ENCODE measurements at places on chromosomes 12 and 14. TPM values are rescaled to one million over a fixed set of nuclear protein-coding genes. Genes with fewer than 3 reads are reported as not detected.

ZFYVE1 gene
- polyA plus RNA-seq = 24.5 TPM

C12orf54 gene
- polyA plus RNA-seq = not detected

IGF1 gene
- 0.10 TPM for polyA plus RNA-seq

MMP14 gene
- 365 TPM for polyA plus RNA-seq

CACNB3 gene
- polyA plus RNA-seq = 51.7 TPM

NEMF gene
- 39.8 TPM for polyA plus RNA-seq

IKZF4 gene
- 4.7 TPM for polyA plus RNA-seq

GPR84 gene
- polyA plus RNA-seq = not detected

- DNase-seq = no peak
Measured at GRCh38 chr12:123997908-123998307, 24.9 kb downstream of the ZNF664 start.

GRCh38 chr12:17928708-17929366 lies 161.2 kb downstream of the RERGL start:
- DNase-seq = no peak

DNA sequence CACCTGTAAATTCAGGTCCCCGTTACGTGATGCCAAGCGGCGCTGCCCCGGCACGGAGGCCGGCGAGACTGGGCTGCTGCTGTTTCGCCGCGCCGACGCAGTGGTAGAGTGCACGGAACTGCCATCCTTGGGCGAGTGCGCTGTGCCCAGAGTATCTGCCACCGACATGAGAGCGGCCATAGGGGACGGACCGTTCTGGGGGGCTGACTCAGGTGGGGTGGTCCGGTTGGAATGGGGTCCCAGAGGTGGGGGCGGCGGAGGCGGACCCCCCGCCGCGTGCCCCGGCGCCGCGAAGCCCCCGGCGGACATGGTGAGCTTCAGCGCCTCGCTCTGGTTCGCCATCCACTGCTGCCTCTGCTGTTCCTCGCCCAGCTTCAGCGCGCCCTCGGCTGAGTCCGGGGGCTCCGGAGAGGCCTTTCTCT lies 2.8 kb downstream of the IRF2BPL start:
- DNase-seq = no peak

DNA sequence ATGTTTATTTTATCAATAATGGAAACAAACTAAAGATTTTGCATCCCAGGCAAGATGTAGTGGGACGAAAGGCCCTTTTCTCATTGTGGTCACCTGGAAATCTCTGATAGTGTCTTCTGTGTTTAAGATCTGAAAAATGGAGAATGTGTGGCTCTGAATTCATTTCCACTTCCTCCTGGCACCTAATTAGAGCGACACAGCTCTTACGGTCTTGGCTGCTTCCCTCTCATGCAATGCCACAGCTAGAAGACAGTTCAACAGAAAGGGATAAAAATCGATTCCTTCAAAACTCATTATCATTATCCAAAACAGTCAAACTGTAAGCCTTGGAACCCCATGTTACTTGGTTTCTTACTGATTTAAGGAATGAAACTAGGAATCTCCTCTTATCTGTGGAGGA lies 9.3 kb downstream of the ST8SIA1 start:
- no peak for DNase-seq

- DNase-seq = no peak
Measured at GRCh38 chr12:40192704-40193255, 32.0 kb upstream of the LRRK2 start.

- peak; percentile 44 for DNase-seq
Measured at GRCh38 chr14:89473989-89474388, 57.0 kb upstream of the FOXN3 start.

DNA sequence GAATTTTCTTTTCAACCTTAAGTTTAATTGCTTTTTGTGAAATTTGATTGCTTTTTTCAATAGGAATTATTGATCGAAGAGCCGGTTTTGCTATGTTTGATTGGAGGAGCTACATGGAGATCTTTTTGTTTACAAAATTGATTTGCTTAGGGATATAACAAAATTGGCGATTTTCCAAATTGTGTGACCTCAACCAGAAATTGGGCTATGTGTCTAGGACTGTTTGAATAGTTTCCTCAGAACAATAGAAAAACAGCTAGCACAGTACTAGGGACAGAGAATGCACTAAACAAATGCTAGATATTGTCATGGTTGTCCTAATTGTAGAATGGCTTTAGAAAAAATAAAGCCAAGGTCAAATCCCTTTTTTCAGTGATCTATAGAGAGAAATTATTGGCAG lies 2.4 kb downstream of the SLC17A8 start:
- no peak for DNase-seq

DNA sequence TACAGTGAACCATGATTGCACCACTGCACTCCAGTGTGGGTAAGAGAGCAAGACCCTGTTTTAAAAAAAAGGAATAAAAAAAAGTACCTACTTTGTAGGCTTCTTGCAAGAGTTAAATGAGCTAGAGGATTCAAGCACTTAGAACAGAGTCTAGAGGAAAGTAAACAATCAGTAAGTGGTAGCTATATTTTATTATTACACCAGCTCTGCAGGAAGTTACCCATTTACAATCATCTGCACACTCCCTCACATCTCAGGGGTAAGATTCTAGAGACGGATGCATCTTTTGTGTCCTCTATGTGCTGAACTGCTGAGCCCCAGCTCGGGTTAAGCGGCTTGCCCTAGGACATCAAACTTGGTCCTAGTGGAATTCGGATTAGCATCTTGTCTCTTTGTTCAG lies 67.3 kb downstream of the KCNK10 start:
- no peak for DNase-seq

GRCh38 chr12:87793131-87793530 lies 236.1 kb downstream of the C12orf50 start:
- DNase-seq = no peak

GRCh38 chr12:94977766-94978468 lies 25.6 kb downstream of the NDUFA12 start:
- DNase-seq = no peak

GRCh38 chr14:76613616-76614015 lies 147.7 kb upstream of the VASH1 start:
- DNase-seq = no peak

DNA sequence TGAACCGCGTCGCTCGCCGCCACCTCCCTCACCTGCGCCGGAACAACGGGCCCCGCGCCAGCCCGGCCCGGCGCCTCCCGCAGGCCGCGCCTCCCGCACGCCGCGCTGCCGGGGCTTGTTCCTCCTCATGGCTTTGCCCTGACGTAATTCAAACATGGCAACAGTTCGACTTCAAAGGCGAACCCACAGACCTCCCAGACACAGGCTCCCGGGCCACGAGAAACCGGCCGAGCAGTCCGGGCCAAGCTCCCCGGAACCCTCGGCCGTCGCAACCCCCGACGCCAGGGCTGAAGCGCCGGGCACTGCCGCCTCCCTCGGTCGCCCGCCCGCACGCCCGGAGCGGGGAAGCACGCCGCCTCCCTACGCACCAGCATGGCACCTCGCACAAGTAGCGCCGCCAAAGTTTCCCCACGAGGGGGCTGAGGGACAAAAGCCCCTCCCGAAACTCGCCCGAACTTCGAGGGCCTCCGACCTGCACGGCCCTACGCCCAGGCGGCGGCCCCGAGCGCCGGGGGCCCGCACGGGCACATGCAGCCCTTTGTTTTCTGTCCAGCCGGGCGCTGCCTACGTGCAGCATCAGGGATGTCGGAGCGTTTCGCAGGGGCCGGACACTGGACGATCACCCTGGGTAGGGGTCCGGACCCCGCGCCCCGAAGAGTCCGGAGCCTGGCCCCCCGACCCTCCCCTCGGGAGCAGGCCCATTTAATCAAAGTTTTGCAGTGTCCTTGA lies 1.7 kb downstream of the SINHCAF start:
- peak; percentile 38 for DNase-seq

- DNase-seq = no peak
Measured at GRCh38 chr14:36505892-36506731, 13.9 kb downstream of the NKX2-1 start.
